ENCODE measurements at places on chromosomes 11 and 22.

GRCh38 chr22:24542641-24543040, 12.3 kb downstream of the GUCD1 start:
- peaks cover 42% of the 10 kb centered on the region for H3K36me3 ChIP-seq
- no peak overlapping the region for H3K27ac ChIP-seq
- no peaks in the 10 kb centered on the region for H3K27me3 ChIP-seq

GRCh38 chr11:65504674-65505465, 6.0 kb downstream of the MALAT1 start:
- no peak for DNase-seq
- H3K27ac ChIP-seq = peak overlapping the region; percentile 95
- peaks cover 67% of the 10 kb centered on the region for H3K36me3 ChIP-seq

- H3K27me3 ChIP-seq = no peaks in the 10 kb centered on the region
- H3K27ac ChIP-seq = no peak overlapping the region
These were observed 36.1 kb upstream of the ANKK1 start for GRCh38 chr11:113351480-113351879.

DNA sequence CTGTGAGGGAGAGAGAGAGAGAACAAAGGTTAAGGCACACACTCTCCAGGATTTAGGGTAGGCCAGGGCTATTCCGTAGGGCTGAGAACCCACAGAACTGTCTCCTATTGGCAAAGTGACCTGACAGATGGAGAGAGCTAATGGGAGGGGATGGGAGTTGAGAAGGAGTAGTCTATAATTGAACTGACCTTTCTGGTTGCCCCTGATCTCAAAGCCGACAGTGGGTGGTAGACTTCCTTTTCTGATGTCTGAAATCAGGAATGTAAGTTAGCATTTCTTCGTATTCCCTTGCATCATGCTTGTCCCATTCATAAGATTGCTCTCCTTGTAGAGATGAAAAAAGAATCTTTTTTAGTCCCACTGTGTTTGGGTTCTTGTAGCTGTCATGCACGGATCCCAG, 210.1 kb downstream of the NTM start:
- no peak for DNase-seq
- H3K36me3 ChIP-seq = no peaks in the 10 kb centered on the region
- no peak overlapping the region for H3K27ac ChIP-seq
- H3K4me1 ChIP-seq = no peaks in the 10 kb centered on the region

- no peaks in the 10 kb centered on the region for H3K4me1 ChIP-seq
- no peak for DNase-seq
- H3K27ac ChIP-seq = no peak overlapping the region
- H3K36me3 ChIP-seq = no peaks in the 10 kb centered on the region
- H3K4me3 ChIP-seq = no peak overlapping the region
These were observed 236.8 kb downstream of the BUD13 start for GRCh38 chr11:116535994-116536393.

DNA sequence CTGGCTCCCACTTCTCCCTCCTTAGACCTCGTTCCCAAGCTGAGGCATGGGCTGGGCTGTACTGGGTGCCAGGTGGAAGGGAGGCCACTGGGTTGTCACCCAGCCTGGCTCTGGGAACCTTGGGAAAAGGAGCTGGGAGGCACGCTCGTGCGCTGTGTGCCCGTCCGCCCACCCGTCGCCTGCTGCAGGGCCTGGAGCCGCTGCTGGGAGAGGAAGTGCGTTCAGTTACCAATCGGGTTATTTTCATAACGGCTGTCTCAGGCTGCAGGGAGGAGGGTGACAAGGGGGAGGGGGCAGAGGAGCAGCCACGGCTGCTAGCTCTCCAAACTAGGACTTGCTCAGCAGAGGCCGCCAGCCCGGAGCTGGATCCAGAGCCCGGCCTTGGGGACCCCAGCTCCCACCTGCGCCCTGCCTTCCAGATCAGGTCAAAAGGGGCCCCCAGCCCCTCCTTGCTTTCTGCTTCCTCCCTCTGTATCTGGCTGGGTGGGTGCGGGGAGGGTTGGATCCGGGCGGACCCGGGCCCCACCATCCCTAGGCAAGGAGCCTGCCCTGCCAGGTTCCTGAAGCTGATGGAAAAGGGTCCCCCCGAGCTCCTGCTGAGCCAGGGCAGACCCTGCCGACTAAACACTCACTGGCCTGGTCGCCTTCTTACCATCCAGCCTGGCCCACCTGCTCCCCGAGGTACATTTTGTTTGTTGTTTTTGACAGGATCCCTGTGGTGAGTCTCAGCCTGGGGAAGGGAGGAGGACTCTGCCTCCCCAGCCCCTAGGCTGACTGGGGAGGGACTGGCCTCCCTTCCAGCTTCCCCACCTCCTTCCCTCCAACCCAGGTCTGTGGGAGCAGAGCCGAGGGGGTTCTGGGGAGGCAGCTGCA, 14.3 kb downstream of the DGKZ start:
- DNase-seq = peak; percentile 47
- no peaks in the 10 kb centered on the region for H3K27me3 ChIP-seq
- peaks cover 66% of the 10 kb centered on the region for H3K4me1 ChIP-seq
- H3K27ac ChIP-seq = peak overlapping the region; percentile 76

GRCh38 chr11:124978316-124978715, 24.3 kb downstream of the CCDC15 start:
- H3K27me3 ChIP-seq = no peaks in the 10 kb centered on the region
- H3K36me3 ChIP-seq = no peaks in the 10 kb centered on the region
- no peak for DNase-seq
- H3K27ac ChIP-seq = no peak overlapping the region
- no peaks in the 10 kb centered on the region for H3K4me1 ChIP-seq

DNA sequence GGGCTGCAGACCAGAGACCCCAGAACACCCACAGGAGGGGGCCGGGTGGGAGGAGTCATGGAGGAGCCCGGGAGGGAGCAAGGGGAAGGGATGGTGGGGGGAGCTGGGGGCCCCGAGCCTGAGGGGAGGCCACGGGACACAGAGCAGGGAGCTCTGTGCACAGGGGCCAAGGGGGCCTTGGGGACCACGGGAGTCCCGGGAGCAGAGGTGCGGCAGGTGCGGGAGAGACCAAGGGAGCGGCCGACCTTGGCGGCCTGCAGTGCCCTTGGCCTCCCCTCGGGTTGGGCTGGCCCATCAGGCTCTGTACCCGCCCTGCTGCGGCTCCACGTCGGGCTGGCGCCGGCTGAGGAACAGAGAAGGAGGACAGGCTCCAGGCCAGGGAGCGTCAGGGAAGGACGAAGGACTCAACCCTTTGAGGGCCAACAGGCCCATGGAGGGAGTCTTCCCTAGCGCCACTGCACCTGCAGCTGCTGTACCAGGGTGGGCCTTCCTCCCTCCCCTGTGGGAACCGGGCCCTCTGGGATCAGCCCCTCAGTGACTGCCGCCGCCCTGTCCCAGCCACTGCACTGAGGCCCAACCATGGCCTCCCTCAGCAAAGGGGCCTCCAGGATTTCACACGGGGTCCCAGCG, 17.8 kb upstream of the BRSK2 start:
- DNase-seq = no peak
- no peak overlapping the region for H3K27ac ChIP-seq
- H3K4me3 ChIP-seq = no peak overlapping the region
- H3K4me1 ChIP-seq = no peaks in the 10 kb centered on the region
- no peaks in the 10 kb centered on the region for H3K36me3 ChIP-seq

DNA sequence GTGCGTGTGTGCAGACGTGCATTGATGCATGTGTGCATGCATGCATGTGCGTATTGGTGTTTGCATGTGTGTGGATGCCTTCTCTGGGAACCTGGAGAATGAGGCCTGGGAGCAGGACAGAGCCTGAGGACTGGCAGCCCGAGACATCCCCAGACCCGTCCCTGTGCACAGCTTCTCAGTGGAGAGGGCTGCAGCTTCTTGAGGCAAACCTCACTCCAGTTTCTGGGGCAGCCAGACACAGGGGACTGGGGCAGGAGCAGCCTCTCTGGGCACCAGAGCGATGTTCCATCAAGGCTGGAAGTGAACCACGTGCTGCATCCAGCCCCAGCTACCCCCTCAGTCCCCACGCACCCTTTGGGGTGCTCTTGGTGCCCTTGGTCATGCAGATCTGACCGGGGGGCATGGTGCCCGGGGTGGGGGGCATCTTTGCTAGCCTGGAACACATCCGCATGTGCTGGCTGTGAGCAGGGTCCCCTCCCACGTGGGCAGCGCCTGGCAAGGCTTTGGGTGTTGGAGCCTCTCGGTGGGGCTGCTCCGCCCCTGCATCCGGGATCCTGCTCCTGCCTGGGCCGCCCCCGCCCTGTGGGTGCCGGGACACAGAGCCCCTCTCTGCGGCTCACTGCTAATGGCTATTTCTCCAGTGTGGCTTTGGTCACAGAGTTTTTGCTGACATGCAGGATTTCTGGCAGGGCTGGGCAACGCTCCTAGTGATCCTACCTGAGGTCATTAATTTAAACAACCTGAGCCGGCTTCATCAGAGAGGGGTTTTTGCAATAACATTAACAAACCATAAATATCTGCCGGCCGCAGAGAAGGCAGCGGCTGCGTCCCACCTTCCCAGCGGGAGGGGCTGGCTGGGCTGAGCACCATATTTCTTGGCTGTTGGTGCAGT, 434.7 kb downstream of the TBC1D22A start:
- H3K4me3 ChIP-seq = no peak overlapping the region
- H3K27me3 ChIP-seq = no peaks in the 10 kb centered on the region
- H3K27ac ChIP-seq = no peak overlapping the region

DNA sequence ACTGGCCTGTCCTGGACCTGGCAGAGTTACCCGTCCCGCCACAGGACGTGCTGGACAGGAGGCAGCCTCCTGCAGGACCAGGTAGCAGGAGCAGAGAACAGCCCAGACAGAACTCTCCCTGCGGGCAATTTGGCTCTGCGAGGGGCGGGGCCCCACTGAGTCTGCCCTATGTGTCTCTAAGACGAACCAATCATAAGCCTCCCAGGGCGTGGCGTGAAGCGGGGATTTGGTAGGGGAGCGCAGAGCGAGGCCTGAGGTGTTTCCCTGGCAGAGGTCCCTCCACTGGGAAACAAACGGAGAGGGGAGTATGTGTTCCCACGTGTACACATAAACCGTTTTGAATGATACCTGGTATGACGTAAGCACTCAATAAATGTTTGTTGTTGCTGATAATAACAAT, 7.4 kb downstream of the CD82 start:
- H3K36me3 ChIP-seq = no peaks in the 10 kb centered on the region
- DNase-seq = no peak
- no peaks in the 10 kb centered on the region for H3K27me3 ChIP-seq
- H3K4me1 ChIP-seq = peaks cover 96% of the 10 kb centered on the region

- no peak overlapping the region for H3K4me3 ChIP-seq
- no peaks in the 10 kb centered on the region for H3K36me3 ChIP-seq
- H3K4me1 ChIP-seq = peaks cover 10% of the 10 kb centered on the region
- no peak for DNase-seq
- H3K27ac ChIP-seq = no peak overlapping the region
- H3K27me3 ChIP-seq = no peaks in the 10 kb centered on the region
These were observed 53.2 kb downstream of the TRIOBP start for GRCh38 chr22:37749831-37750595.

GRCh38 chr22:24247564-24248344, 2.9 kb upstream of the GGT5 start:
- no peak for DNase-seq
- H3K27me3 ChIP-seq = no peaks in the 10 kb centered on the region
- H3K4me3 ChIP-seq = no peak overlapping the region
- H3K36me3 ChIP-seq = no peaks in the 10 kb centered on the region

- no peaks in the 10 kb centered on the region for H3K4me1 ChIP-seq
- no peaks in the 10 kb centered on the region for H3K27me3 ChIP-seq
- H3K27ac ChIP-seq = no peak overlapping the region
- H3K4me3 ChIP-seq = no peak overlapping the region
These were observed 66.8 kb downstream of the CYB5R2 start for GRCh38 chr11:7606496-7606895.

- H3K27me3 ChIP-seq = peaks cover 20% of the 10 kb centered on the region
- H3K4me1 ChIP-seq = peaks cover 14% of the 10 kb centered on the region
- H3K27ac ChIP-seq = no peak overlapping the region
- no peaks in the 10 kb centered on the region for H3K36me3 ChIP-seq
- no peak for DNase-seq
These were observed 515 bp downstream of the BACE1 start for GRCh38 chr11:117315285-117316196.

DNA sequence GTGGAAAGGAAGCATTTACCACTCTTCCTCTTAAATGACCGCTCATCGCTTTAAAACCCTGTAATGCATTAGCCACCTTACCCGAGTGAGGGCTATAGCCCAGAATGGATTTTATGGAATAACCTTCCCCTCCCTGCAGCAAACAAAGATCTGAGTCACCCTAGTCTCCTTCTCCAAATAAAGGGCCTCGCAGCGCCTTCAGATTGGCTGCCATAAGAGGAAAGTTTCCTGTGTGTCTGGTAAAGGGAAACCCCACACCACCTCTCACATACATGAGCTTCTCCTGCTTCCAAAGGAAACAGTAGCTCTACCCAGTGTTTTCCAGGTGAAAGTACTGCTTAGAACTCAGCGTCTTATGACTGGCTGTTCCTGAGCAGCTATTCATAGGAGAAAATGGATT, 47.8 kb downstream of the PPP2R1B start:
- H3K36me3 ChIP-seq = peaks cover 36% of the 10 kb centered on the region
- no peak overlapping the region for H3K27ac ChIP-seq
- no peaks in the 10 kb centered on the region for H3K4me1 ChIP-seq
- H3K4me3 ChIP-seq = no peak overlapping the region
- H3K27me3 ChIP-seq = no peaks in the 10 kb centered on the region

- H3K36me3 ChIP-seq = no peaks in the 10 kb centered on the region
- H3K27ac ChIP-seq = no peak overlapping the region
- H3K4me3 ChIP-seq = no peak overlapping the region
- no peaks in the 10 kb centered on the region for H3K4me1 ChIP-seq
- DNase-seq = no peak
These were observed 266.7 kb downstream of the OPCML start for GRCh38 chr11:133265530-133266035.

DNA sequence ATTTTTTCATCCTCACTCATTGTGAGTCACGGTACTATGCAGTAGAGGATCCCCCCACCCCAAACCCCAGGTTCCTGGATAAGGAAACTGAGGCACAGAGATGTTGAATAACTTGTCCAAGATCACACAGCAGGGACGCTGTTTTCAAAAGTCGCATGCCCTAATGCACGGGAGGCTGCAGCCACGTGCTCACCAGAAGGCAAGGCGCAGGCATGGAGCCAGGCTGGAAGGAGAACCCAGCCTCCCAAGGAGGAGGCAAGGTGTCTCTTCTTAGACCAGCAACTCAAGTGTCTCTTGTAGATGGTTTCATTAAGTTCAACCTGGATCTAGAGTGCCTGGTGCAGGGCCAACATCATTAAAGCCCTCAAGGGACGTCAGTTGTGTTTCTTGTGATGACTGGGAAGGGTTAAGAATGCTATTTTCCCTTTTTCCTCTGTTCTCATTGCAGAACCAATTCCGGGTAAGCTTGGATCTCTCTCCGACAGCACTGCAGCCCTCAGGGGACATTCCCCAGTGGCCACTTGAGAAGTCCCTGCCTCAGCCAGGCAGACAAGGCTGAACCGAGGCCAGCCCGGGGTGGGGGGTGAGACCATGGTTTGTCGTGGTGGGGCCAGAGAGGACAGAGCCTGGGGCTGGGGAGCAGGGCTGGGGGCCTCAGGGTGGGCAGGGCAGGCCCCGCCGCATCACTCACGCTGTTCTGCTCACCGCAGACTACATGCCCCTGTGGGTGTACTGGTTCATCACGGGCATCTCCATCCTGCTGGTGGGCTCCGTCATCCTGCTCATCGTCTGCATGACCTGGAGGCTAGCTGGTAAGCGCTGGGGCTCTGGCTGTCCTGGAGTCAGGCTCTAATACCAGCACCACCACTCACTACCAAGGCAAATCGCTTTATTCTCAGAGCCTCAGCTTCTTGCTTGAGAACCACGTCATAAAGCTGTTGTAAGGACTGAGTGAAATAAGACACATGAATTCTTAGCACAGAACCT, 15.7 kb downstream of the TMEM121B start:
- no peaks in the 10 kb centered on the region for H3K27me3 ChIP-seq
- H3K36me3 ChIP-seq = peaks cover 54% of the 10 kb centered on the region
- peaks cover 58% of the 10 kb centered on the region for H3K4me1 ChIP-seq
- DNase-seq = no peak
- H3K4me3 ChIP-seq = no peak overlapping the region

All from CD8-positive, alpha-beta memory T cell (primary cell).